NCI-H1092 treated with DMSO at 0.1 percent for 48 hours (cell line): ENCODE measurements at places on chromosomes 11 and 22.

GRCh38 chr22:44608597-44609399 is 93.2 kb upstream of the PRR5 start:
- DNase-seq: peak; percentile 1

- no peak for DNase-seq
Observed at GRCh38 chr22:28949788-28950187, 66.4 kb downstream of the ZNRF3 start.

DNA sequence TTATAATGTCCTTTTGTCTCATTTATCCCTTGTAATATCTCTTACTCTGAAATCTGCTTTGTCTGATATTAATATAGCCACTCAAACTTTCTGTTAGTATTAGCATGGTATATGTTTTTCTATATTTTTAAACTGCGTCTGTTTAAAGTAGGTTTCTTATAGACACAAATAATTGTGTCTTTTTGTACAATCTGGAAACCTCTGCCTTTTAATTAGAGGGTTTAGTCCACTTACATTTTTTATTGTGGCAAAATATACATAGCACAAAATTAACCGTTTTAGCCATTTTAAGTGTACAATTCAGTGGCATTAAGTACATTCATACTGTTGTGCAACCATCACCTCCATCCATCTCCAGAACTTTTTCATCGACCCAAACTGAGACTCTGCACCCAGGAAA is 28.6 kb downstream of the PARVG start:
- no peak for DNase-seq

- DNase-seq: no peak
Observed at GRCh38 chr11:34787895-34788294, 128.3 kb downstream of the APIP start.

- no peak for DNase-seq
Observed at GRCh38 chr11:123381817-123382554, 48.1 kb upstream of the GRAMD1B start.
